NCI-H524 (cell line): ENCODE measurements at places on chromosomes 5 and 9.

GRCh38 chr5:55821731-55822512 lies 29.2 kb upstream of the IL31RA start:
- DNase-seq, result no peak

DNA sequence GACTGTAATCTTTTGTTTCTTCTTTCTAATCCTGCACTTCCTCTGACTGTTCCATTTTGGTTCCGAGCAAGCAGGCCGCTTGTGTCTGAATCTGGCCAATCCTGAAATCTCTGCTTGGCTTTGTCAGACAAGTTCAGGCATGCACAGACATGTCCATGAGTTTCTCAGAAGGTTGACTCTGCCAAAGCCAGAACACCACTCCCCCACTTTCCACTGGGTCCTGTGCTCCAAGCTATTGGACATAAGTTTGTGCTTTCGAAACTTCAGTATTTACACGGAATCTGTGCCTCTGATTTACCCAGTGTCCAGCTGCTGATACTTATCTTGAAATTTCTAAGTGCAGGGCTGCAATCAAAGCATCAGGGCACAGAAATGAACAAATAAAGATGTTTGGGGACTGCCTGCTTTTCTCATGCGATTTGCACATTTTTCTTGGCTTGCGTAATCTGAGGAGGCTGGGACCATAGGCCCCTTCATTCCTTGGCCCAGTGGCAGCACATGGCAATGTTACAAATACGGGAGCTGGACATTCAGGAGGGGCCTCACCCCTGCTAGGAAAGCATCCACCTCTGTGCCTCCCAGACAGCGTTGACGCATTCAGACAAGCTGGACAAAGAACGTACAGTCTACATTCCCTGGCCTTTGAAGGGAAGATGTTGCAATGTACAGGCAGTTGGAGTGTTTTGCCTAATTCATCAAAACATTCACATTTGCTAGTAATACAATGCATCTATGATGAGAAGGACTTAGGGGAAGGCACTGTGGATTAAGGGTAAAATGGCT lies 209.2 kb upstream of the PAPPA start:
- no peak for DNase-seq

DNA sequence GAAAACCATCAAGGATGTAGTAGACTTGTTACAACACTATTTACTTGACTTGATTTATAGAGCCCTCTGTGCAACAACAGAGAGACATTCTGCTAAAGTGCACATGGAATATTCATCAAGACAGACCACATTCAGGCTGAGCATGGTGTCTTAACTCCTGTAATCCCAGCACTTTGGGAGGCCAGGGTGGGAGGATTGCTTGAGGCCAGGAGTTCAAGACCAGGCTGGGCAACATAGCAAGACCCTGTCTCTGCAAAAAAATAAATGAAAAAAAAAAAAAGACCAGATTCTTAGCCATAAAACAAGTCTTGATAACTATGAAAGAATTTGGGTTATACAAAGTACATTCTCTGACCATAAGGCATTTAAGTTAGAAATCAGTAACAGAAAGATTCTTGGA lies 25.3 kb downstream of the DENND4C start:
- no peak for DNase-seq

GRCh38 chr9:128404560-128404959 lies 16.1 kb upstream of the CERCAM start:
- no peak for DNase-seq

DNA sequence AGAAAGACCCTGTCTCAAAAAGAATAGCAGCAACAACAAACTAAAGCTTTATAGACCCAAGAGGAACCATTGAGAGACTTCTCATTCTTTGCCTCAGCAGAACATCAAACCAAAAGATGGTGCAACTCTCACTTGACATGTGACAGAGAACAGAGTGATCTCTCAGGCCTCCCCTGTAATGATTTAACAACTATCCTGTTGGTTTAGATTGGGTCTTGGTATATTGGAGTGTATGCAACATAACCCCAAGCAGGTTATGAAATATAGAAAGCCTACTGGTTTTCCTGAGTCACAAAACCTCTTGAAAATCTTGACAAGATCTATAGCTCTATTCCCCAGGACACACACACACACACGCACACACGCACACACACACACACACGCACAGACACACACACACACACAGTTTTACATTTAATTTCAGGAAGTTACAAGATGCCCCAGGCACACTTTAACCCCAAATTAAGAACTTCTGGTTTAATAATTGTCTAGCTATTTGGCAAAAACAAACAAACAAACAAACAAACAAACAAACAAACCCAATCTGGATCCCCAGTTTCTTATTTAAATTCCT lies 6.5 kb upstream of the FGF1 start:
- DNase-seq, result no peak

- DNase-seq, result no peak
These were observed 106.1 kb downstream of the PCSK1 start for GRCh38 chr5:96326902-96327301.

GRCh38 chr5:159550951-159551350 lies 220.7 kb upstream of the IL12B start:
- DNase-seq, result no peak

- DNase-seq, result no peak
These were observed 315.8 kb upstream of the GRAMD2B start for GRCh38 chr5:126107381-126107780.

GRCh38 chr5:75668977-75669689 lies 48.1 kb downstream of the POC5 start:
- DNase-seq, result peak; percentile 72

GRCh38 chr5:150397146-150397781 lies 15.4 kb downstream of the CD74 start:
- DNase-seq, result no peak

DNA sequence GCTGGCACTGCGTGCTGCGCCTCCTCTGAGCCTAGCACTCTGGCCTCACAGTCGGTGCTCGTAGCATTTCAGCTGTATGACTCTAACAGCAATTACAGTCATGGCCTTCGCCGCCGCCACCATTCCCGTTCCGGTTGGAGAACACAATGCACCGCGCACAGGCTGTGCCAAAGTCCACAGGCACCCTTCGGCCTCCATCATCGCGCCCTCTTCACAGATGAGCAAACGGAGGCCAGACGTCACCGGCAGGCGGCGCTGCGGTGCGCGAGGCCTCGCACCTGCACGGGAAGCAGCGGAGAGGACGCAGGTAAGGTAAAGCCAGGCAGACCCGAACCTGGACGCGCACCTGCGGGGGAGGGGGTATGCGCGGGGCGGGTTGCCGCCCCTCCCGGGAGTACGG lies 128.9 kb downstream of the BARX1 start:
- DNase-seq, result no peak

DNA sequence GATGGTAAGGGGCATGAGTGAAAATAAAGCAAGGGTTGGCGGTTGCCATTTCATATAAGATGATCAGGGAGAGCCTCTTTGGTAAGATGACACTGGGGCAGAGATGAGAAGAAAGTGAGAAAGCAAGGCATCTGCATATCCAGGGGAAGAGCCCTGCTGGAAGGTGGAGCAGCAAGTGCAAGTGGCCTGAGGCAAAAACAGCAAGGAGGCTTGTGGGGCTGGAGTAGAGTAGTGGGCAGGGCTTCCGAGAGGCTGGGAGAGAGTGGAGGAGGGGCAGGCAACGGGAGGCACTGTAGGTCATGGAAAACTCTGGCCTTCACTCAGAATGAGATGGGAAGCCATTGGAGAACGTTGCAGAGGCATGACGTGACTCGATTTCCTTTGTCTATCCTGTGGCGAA lies 199.2 kb downstream of the ARHGEF28 start:
- DNase-seq, result no peak

DNA sequence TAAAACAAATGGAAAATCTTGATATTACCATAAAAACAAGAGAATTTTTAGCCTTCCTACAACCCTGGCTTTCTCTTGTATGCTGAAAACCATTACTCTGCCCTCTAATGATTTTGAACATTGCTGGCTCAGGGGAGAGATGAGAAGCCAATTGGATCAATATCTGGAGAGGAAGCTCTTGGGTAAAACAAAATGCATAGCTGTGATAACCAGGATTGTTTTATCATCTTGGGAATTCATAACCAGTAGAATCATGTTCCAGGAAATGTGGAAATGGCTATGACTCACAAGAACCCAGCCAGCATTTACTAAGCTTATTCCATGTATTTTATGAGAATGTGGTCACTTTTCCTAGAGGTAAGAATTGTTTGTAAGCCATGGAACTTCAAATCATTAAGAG lies 51.1 kb upstream of the CTNND2 start:
- no peak for DNase-seq

DNA sequence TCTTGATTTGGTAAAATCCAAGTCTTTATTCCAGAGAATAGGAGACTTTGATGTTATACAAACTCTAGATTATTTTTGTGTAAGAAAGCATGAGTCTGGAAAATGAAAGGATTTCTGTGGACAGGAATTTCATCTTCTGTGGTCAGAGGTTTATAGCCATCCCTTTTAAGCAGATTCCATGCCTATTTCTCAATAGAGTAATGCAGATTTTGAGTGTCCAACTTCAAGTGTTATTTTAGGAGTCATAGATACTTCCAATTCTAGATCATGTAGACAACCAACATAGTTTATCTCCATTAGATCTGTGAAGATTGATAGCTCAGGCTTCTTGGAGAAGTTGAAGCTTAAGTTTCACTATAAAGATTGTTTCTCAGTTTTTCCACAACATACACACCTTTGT lies 379.7 kb downstream of the PSAT1 start:
- DNase-seq, result no peak

DNA sequence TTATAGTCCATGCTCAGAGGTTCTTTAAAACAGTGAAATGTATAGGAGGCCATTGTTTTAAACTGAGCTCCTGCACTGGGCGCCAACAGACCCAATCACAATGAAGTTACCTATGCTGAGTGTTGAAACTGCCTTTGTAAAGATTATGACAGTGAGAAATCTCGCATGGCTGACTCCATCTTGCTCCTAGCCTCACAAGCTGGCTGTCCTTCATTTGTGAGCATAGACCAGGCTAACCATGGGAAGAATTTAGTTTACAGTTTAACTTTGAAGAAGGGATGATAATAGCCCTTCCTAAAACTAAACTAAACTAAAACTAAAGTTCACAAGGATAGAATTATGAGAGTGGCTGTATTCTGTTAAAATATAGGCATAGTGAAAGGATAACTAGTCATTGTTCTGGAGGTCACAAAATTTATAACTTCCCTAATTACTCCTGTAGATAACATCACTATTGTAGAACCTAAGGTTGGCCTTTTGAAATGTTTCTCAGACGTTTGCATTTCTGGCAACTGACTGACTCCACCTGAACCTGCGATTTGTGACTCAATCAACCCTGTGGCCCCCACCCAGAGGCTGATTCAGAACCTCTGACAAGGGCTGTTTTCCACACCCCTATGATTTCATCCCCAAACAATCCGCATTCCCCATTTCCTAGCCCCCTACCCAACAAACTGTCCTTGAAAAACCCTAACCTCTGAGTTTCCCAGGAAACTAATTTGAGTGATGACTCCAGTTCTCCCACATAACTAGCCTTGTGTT lies 59.1 kb downstream of the HMHB1 start:
- no peak for DNase-seq

DNA sequence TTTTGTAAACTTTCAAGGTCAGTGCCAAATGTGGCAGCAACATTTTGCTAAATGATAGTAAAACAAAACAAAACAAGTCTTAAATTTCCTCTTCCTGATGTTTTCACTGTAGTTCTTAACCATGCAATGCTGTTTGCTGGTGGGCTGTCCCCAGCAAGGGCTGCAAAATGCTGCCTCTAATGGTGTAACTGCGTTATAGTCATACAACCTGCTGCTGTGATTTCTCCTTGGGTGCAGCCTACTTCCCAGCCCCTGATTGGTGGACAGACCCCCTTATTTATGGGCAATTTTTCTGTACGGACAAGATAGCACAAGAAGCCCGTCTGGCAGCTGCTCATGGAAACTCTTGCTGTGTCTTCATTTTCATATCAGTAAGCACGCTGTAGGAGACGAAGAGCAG lies 26.6 kb upstream of the PIP5K1B start:
- no peak for DNase-seq

- no peak for DNase-seq
These were observed 21.0 kb upstream of the TDRD7 start for GRCh38 chr9:97390791-97391406.

GRCh38 chr9:70557661-70558369 lies 143.4 kb upstream of the KLF9 start:
- no peak for DNase-seq
